ENCODE measurements at places on chromosomes 4 and X. TPM values are rescaled to one million over a fixed set of nuclear protein-coding genes. Genes with fewer than 3 reads are reported as not detected.

- DNase-seq: no peak
Observed at GRCh38 chrX:4382273-4382672, 668.8 kb upstream of the PRKX start.

DNA sequence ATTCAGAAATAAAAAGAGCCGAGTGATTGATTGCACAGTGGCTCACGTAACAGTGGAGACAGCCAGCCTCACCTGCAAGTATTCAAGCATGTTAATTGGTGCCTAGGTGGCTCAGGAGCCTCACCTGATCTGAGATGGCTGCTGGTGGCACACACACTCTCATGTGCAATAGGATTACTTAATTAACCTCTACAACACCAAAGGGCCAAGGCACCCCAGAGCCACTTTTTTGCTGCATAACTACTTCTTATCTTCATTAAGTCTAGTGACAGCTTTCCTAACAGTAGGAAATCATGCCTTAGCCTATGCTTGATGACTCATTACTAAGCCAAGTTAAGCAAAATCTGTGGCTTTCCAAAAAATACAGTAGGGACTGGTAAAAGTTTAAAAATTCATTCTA is 117.3 kb upstream of the NOCT start:
- DNase-seq: no peak

DNA sequence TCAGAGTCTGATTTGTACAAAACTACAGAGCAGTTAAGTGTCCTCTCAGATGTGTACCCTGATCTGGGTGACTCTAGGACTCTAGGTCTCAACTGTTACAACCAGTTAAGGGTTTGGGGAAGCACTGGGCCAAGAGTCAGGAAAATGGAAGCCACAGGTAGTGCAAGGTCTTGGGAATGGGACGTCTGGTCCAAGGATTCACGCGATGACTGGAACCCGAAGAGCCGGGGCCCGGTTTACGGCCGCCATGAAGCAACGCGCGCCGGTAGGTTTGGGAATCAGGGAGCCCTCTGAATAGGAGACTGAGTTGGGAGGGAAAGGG is 321 bp upstream of the HPRT1 start:
- DNase-seq: no peak

- DNase-seq: no peak
Observed at GRCh38 chrX:110320381-110320987, 2.6 kb upstream of the AMMECR1 start.

Gene FGF5
- not detected for total RNA-seq

DNA sequence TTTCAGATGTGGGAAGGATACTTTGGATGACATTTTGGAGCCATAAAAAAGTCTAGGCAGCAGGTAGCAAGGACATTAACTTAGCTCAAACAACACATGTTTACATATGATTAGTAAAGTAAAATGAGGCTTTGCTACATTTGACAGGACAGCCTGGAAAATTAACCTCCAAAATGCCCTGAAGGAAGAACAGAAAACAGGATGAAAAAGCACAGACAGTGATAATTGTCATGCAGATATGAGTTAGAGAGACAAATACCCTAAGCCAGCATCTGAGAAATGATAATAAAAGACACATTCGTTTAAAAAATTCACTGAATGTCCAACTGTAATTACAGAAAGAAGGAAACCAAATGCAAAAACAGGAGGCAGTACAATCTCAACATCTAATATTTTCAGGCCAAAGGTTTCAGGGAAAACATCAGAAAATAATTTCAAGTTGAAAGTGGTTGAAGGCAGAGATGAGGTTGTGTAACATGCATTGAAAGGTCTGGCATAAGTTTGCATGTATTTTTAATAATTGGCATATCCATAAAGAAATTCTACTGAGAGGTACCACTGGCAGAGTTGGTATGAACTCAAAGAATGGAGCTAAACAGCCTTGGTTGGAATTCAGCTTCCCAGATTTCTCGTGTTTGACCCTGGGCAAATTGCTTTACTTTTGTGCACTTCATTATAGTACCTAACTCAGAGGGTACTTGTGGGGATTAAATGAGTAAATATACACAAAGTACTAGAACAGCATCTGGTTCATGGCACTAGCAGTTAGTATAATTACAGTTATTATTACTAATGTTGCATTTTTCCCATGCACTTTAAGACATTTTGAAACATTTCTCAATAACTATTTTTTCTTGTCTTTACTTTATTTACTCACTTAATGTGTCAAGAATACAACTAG is 54.4 kb upstream of the MAP9 start:
- no peak for DNase-seq

GRCh38 chrX:68717663-68718442 is 70.4 kb downstream of the STARD8 start:
- no peak for DNase-seq

DNA sequence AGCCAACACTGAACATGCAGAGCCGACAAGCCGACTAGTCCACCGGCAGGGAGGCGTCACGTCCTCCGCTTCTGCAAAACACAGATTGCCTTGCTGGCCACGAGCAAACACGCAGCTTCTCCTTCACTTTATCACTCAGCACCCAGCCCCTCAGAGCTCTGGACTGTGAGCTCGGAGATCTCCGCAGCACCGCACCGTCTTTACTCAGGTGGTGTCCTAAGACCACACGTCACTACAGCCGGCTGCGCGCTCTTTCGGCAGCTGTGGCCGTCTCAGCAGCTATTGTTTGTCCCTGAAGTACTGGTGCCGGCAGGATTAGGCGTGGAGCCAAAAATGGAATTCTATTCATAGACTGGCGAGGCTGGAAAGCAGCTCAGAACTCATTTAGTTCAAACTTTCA is 72.0 kb downstream of the FAT1 start:
- DNase-seq: peak; percentile 60

DNA sequence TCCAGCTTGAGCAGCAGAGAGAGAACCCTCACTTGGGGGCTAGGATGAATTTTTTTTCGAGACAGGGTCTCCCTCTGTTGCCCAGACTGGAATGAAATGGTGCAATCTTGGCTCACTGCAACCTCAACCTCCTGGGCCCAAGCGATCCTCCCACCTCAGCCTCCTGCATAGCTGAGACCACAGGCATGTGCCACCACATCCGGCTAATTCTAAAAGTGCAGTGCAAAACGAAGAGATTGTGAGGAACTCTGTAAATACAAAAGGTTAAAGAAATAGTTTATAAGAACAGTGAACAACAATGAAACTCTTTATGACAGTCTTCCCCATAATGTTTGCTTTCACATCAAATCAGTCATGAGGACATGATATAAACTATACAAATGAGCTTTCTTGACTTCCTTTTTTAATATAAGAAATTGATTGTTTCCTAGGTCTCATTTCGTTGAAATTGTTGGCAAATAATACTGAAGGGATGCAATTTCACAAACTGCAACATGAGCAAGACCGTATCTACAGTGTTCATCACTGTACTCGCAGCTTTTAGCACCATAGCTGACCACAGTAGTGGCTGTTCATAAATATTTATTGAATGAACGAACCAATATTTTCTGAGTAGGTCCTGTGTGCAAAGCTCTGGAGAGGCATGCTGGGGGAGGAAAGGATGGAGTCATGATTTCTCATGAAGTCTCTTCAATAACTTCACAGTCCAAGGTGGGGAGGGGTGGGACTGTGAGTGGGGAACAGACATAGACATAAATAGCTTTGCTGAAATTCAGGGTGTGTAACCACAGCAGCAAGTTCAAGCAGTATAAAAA is 116.1 kb downstream of the SHROOM3 start:
- no peak for DNase-seq

DNA sequence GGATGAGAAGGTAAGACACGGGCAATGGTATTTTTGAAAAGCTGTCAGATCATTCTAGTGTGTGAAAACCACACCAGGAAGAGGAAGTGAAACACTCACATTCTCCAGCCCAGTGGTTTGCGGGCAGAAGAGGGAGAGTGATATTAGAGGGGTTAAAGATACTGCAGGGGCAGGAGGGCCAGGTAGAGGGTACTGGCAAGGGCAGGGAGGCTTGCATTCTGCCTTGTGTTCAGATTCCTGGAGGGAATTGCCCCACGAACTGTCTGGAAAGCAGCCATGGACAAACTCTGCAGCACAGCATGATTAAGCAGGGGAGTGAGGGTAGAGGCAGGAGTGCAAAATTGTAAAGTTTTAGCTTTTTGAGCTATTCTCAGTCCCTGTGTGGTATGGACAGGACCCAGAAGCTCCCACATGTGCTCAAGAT is 30.9 kb downstream of the NIPAL1 start:
- DNase-seq: no peak

Gene CNGA1
- 36.8 TPM for total RNA-seq

Gene LGI2
- total RNA-seq: 1.5 TPM

Gene TMEM154
- total RNA-seq: 86.5 TPM

GRCh38 chrX:119573840-119574393 is 446 bp upstream of the UBE2A start:
- peak; percentile 47 for DNase-seq

Gene NHSL2
- 14.6 TPM for total RNA-seq

GRCh38 chr4:119310826-119311225 is 11.1 kb downstream of the FABP2 start:
- DNase-seq: no peak

GRCh38 chrX:78643874-78644273 is 15.3 kb downstream of the RTL3 start:
- no peak for DNase-seq

DNA sequence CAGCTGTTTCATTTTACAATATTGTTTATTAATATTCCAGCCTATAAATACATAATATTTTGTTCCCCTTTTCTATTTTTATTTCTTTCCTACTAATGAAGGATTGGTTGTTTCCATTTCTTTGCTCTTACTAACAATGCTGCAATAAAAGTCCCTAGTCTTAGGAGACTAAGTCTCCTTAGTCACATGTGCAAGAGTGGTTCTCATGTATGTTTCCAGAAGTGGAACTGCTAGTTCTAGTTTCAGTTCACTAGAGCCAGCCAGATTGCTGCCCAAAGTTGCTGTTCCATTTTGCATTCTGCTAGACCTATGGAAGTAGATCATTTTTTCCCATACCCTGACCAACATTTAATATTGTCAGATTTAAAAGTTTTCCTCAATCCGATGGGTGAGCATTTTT is 44.3 kb downstream of the CNGA1 start:
- no peak for DNase-seq

- DNase-seq: no peak
Observed at GRCh38 chr4:105715692-105716278, 7.2 kb downstream of the GSTCD start.

Gene WAS
- 4.8 TPM for total RNA-seq

GRCh38 chr4:99645638-99646037 is 12.0 kb downstream of the C4orf54 start:
- DNase-seq: no peak

Measured in ureter (tissue), 1 donor.